ENCODE measurements at places on chromosomes 5 and 9.

DNA sequence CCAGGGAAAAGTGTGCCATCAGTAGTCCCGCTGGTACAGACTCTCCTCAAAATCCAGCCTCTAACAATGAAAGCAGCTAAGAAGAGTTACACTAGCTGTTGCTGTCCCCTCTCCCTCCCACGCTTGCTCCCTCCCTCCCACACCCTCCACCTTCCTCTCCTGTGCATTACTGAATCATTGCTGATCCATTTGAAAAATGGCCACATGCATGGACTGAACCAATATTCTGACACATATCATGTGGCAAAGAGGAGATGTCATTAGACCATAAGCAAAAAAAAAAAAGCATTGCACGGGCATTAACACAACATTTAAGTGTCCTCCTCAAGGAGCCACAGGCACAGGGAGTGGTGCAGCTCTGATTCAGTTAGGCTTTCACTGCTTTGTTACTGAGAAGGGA, 37.9 kb downstream of the LHFPL2 start:
- no peak for DNase-seq

DNA sequence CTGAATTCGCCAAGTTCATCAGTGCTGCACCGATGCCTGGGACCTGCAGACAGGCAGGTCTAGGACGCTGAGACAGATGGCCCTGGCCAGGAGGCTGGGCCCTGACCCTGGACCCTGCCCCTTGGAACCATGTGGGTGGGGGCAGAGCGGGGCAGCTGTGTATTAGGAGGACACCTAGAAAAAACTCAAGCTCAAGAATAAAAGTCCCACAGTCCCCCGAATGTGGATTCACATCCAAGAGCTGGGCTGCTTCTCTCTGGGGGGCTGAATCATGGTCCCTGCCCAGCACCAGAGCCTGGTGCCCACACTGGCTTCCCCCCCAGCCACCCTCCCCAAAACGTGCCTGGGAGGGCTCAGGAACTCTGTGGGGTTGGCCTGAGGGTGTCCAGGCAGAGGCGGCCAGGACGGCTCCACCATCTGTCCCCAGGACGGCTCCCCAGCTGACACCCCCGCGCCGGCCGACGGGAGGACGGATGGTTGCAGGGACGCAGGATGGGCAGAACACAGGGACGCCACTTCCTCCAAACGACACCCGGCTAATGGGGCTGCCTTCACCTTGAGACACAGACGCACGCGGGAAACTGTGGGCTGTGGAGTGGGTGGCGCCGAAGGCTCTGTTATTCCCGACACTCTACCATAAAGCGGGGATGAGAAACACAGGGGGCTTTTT, 34.9 kb downstream of the EXD3 start:
- no peak for DNase-seq

GRCh38 chr9:5896863-5897262, 6.2 kb downstream of the MLANA start:
- DNase-seq: no peak

DNA sequence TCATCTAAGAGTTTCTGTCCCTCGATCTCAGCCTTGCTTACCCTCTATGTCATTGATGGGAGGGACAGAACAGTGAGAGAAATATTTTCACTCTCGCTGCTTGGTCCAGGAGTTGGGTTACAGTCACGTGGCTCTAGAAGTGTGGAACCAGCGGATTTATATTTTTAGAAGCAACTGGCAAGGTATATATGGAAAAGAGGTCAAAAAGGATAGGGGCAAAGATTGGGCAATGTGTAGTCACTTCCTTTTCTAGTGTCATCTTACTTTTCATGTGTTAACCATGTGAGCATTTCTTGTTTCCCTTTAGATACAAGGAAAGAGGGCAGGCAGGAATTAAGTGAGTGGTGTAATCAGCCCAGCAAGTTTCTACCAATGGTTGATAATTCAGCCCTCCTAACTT, 111.5 kb upstream of the ZNF366 start:
- no peak for DNase-seq

GRCh38 chr5:98957307-98957706, 28.5 kb upstream of the CHD1 start:
- DNase-seq: no peak

GRCh38 chr5:31809050-31809870, 170.3 kb downstream of the PDZD2 start:
- DNase-seq: no peak

- no peak for DNase-seq
Observed at GRCh38 chr5:53110156-53110555, 599 bp upstream of the MOCS2 start.

GRCh38 chr5:81537905-81538547, 144.1 kb upstream of the ACOT12 start:
- no peak for DNase-seq

GRCh38 chr9:15935661-15936305, 382.9 kb downstream of the CCDC171 start:
- no peak for DNase-seq

GRCh38 chr5:73370095-73370494, 78.5 kb downstream of the FOXD1 start:
- DNase-seq: no peak

DNA sequence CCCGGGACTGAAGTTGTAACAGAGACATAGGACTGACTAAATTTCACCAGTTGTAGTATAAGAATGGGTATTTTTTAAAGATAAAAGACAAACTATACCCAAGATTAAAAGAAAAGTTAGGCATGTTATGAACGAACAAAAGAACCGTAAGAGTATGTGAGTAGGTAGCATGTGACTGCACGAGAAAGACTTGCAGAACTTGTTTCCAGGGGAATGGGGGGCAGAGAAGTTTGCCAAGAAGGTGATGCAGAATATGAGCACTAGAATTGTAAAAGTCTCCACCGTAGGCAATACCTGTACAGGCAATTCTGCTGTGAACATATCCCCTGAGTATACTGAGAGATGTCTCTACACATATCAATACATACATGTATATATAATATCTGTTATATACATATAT, 614.7 kb downstream of the PRELID2 start:
- DNase-seq: no peak

GRCh38 chr5:7850395-7851239, at the start of gene CFAP90:
TSS of gene CFAP90 (minus strand) at chr5:7851133. CDS start at chr5:7851021, 112 bp downstream.
- DNase-seq: no peak

GRCh38 chr5:76705574-76705973, 10.4 kb upstream of the F2R start:
- DNase-seq: no peak

DNA sequence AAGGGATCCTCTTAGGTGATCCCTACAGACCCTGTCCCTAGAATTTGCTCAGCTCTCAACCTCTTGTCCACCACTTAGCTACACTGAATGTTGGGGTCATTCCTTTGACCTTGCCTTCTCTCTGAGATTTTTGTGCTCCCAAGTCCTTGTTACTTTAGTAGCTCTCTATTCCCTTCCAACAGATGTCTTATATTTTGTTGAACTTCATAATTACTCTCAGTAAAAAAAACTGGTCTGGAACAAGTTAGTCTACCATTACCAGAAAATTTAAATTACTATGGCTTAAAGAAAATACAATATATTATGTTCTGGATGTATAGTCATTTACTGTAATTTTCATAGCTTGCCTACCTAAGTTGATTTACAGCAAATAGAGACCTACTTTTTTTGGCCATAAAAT, 23.5 kb upstream of the RANBP3L start:
- DNase-seq: no peak

- no peak for DNase-seq
Observed at GRCh38 chr9:5231212-5231611, at the start of gene INSL4. TSS of gene INSL4 (plus strand) at chr9:5231419. CDS start at chr9:5231524, 105 bp downstream.

DNA sequence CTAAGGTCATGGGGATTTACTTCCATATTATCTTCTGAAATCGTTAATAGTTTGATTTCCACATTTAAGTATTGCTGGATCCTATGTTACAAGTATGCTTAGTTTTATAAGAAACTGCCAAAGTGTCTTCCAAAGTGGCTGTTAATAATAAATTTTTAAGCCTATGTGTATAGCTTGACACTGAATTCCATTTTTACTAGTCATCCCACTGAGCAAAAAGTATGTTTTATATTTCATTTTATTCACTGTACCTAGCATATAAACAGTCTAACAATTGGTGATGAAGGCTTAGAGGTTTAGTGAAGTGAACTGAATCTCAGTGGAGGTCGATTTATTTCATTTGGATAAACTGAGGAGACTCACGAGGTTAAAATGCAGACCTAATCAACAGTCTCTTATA, 174.6 kb downstream of the ADAMTS6 start:
- no peak for DNase-seq

DNA sequence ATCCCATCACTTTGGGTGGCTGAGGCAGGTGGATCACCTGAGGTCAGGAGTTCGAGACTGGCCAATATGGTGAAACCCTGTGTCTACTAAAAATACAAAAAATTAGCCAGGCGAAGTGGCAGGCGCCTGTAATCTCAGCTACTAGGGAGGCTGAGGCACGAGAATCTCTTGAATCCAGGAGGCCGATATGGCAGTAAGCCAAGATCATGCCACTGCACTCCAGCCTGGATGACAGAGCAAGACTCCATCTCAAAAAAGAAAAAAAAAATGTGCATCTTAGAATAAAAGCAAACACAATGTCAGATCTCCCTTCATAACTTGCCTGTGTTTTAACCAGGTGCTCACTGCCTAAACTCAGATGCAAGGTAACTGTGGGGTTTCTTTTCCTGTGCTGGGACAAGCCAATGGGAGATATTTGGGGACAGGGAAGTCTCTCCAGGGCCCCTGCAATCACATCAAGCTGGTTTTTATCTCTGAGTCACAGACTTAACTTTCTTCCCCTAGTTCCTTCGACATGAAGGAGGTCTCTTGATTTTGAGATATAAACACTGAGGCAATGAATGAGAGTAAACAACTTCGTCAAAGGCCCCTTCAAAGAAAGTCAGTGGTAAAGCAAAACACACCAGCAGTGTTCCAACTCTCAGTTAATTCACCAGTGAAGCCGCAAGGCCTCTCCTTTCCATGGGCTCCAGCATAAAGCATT, 99.1 kb downstream of the SNX18 start:
- DNase-seq: no peak
